Activated CD4-positive, CD25-positive, alpha-beta regulatory T cell (primary cell): ENCODE measurements at places on chromosomes 4 and X.

DNA sequence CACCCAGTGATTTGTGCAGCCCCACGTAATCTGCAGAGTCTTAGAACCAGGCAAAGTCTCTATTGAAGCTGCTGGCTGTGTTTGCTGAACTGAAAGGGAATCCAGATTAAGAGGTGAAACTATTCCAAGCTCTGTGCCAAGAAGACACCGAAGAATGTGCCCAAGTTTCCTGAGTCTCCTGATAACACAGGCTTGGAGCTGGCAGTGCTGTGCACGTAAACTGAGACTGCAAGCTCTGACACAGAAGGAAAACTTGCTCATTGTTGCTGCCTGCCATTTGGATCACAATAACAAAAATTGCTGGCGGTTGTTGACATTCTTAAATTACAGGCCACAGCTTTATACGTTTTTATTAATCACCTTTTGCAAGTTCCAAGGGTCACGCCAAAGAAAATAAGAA lies 60.2 kb upstream of the VCX3B start:
- no peak for DNase-seq

- no peak for DNase-seq
These were observed 173.6 kb downstream of the RCHY1 start for GRCh38 chr4:75340561-75340960.

DNA sequence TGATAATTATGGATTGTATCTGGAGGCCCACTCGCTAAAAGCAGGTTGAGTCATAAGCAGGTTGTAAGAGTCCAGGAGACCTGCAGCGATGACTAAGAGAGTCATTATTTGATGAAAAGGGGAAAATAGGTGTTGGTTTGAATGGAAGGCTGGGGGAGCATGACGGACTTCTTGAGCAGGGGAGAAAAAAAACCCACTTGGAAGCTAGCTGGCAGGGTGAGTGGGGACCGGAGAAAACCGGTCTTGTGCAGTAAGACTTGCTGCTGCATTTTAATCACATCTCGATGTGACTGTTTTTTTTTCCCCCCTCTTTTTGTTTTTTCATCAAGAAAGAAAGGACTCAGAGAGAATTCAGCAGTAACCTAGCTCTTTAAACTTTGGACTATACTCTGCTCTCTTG lies 90.0 kb downstream of the IGSF1 start:
- DNase-seq = no peak

GRCh38 chrX:112931900-112932299 lies 91.3 kb upstream of the AMOT start:
- DNase-seq = no peak

GRCh38 chr4:133152330-133152821 lies 3.3 kb downstream of the PCDH10 start:
- DNase-seq = no peak

DNA sequence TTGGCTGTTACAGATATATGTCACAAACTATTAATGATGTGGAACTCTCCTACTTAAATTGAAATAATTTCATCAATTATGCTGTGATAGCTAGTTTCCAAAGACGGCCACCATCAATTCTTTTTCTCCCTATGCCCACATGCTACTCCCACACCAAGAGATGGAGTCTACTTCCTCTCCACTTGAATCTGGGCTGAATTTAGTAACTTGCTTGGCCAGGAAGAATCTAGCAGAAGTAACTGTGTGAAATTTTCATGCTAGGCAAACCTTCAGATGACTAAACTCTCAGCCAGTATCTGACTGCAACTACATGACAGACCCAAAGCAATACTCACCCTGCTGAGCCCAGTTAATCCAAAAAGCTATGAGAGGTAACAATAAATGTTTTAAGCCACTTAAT lies 3.2 kb downstream of the SEPSECS start:
- DNase-seq = no peak

DNA sequence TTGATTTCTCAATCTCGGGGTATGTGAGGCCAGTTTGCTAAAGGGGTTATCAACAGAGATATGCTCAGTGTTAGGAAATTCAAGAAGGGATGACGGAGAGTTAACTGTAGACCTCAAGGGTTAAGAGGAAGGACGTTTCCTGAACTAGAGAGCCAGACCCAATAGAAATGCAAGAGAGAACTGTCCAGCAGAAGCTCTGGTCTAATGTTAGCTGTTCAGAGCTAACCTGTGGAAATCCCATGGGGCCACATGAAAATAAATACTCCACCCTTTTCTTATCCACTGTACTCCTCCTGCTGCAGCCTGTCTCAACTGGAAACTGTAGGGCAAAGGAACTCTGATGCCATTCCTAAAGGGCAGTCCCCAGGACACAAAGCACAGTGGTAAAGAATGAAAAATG lies 274.3 kb downstream of the DMD start:
- DNase-seq = no peak
